Astrocyte (in vitro differentiated cells and primary cell): ENCODE measurements at places on chromosomes 1 and 21.

DNA sequence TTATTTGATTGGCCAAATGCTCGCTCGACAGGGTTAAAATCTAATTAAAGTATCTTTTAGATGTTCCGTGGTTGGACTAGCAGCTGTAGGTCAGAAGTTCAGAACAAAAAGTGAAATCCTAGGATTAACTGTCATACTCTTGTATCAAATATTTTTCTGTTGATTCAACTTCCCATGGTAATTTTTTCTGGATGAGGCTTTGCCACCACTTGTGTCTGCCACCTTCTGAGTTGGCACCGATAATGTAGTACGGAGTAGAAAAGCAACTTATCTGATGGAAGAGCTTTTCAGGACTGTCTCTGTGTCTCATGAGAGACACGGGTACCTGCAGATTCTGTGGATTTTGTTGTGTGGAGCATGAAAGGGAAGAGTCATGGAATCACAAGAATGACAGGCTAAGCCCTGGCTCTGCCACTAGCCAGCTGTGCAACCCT, 44.6 kb upstream of the CNN3 start:
- no peaks in the 10 kb centered on the region for H3K36me3 ChIP-seq
- peak overlapping the region; percentile 33 for H3K27ac ChIP-seq
- H3K27me3 ChIP-seq: no peaks in the 10 kb centered on the region
- peak; percentile 68 for DNase-seq

GRCh38 chr1:109906160-109906838, 4.3 kb upstream of the CSF1 start:
- H3K27me3 ChIP-seq: peaks cover 8% of the 10 kb centered on the region
- H3K4me3 ChIP-seq: no peak overlapping the region
- H3K27ac ChIP-seq: no peak overlapping the region

DNA sequence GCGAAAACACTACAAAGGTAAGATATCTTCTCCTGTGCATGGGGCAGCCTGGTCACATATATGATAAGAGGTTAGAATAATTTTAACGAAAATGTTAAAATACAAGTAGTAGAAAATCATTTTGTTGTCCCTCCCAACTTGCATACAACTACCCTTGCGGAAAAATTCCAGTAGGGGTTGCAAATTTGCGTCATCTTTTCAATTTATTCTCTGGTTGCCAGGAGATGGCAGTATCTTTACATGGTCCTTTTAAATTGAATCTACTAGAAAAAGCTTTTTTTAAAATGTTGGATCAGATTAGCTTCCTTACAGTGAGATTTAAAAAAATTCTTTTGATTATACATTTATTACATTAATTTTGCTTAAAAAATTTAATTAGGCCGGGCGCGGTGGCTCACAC, 10.9 kb downstream of the S100PBP start:
- no peak overlapping the region for H3K4me3 ChIP-seq
- no peaks in the 10 kb centered on the region for H3K4me1 ChIP-seq
- H3K36me3 ChIP-seq: peaks cover 50% of the 10 kb centered on the region
- no peak for DNase-seq
- no peak overlapping the region for H3K27ac ChIP-seq

DNA sequence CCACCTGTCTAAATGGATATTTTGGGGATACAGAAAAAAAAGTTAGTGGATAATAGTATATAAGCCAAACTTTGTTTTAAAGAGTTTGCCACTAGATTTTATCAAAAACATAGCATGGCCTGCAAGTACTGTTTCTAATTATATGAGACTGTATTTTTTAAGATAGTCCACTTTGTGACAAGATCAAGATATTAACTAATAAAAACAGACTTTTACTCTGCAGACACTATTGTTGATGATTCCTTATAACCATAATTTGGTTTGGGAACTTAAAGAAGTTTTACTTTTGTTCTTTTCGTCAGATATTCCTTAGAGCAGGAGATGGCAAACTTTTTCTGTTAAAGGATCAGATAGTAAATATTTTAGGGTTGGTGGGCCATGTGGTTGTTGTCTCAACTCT, 36.4 kb downstream of the SMG7 start:
- DNase-seq: no peak
- no peak overlapping the region for H3K27ac ChIP-seq
- no peaks in the 10 kb centered on the region for H3K27me3 ChIP-seq
- H3K4me1 ChIP-seq: no peaks in the 10 kb centered on the region
- H3K36me3 ChIP-seq: no peaks in the 10 kb centered on the region

DNA sequence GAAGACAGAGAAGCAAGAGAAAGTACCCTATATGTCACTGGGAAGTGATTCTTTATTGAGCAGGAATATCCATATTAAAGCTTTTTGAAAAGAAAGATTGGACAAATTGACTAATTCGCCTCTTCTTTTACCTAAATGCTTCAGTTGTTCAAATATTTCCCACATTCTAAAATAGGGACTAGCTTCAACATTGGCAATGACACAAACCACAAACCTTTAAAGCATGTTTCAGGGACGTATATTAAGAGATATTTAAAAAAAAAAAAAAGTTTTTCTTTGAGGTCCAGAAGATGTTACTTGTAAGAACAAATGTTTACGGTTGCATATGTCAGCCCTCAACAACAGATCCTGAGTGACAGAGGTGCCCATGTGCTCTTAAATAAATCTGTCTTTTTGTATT, 235.0 kb upstream of the NFIA start:
- H3K27ac ChIP-seq: no peak overlapping the region
- no peaks in the 10 kb centered on the region for H3K4me1 ChIP-seq
- no peaks in the 10 kb centered on the region for H3K27me3 ChIP-seq
- no peak overlapping the region for H3K4me3 ChIP-seq
- peak; percentile 14 for DNase-seq

DNA sequence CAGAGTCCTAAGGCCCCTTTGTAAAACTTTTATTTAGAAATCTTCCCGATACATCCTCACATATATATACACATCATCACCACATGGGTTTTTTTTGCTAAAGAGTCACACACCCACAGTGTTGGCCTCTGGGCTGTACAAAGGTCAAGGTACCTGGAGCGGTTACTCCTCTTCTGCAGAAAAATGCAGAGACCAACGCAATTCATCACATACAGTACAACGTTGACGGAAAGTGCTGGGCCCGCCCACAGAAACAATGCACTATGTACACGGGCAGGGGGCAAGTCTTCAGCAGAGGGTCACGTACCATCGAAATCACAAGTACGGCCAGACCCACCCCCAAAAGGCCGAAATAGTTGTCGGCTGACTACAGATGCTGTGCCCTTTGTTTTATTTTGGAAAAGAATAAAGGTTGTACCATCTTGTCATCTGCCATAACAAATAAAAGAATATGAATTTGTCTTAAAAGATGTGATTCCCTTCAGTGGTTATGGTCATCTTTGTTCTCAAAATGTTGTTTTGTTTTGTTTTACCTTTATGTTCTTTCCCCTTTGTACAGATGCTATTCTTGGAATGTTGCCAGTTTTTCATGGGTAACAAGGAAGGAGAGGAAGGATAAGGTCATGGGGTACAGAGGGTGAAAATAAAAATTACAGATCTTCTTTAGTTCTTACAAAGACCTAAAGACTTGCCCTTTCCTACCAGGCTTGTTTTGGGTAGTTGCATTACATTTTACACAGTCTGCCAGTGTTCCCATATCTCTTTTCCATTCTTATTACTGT, 15.6 kb downstream of the TAL1 start:
- no peaks in the 10 kb centered on the region for H3K36me3 ChIP-seq
- H3K27ac ChIP-seq: no peak overlapping the region
- H3K27me3 ChIP-seq: peaks cover 7% of the 10 kb centered on the region
- no peak for DNase-seq

- no peak overlapping the region for H3K4me3 ChIP-seq
- DNase-seq: no peak
- no peaks in the 10 kb centered on the region for H3K4me1 ChIP-seq
- no peaks in the 10 kb centered on the region for H3K36me3 ChIP-seq
- H3K27me3 ChIP-seq: peaks cover 11% of the 10 kb centered on the region
Observed at GRCh38 chr1:201088901-201089525, 23.2 kb downstream of the CACNA1S start.

DNA sequence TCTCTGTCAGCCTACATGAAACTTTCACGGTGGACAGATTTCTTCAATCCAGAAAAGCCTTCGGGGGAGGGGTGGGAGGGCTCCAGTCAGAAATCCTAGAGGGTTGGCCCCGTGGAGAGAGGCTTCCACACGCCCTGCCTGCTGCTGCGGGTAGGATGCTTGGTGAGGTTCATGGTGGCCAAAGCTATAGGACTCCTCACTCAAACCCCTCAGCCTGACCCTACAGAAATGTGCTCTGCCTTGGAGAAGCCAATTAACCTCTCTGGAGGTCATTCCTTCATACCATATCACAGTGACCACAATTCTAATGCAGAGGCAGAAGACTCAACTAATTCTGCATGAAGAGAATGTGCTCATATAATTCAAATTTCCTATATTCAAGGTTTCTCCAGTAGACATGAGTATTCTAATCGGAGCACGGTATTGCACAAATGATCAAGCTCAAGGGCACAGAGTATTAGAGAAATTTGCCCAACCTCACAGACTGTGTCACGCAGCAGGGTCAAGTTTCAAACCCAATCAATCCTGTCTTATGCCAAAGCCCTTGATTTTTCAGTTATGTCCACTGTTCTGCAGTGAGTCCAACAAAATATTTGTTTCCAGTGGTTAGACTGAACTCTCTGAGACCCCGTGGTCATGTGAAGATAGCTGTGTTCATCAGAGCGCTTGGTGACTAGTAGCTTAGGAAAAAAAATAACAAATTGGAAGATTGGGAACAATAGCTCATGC, 104.8 kb downstream of the TOMM20 start:
- H3K4me1 ChIP-seq: peaks cover 14% of the 10 kb centered on the region
- H3K27me3 ChIP-seq: no peaks in the 10 kb centered on the region
- H3K36me3 ChIP-seq: no peaks in the 10 kb centered on the region
- peak; percentile 39 for DNase-seq
- no peak overlapping the region for H3K27ac ChIP-seq

GRCh38 chr1:169833179-169833901, 38.6 kb upstream of the METTL18 start:
- peaks cover 3% of the 10 kb centered on the region for H3K36me3 ChIP-seq
- no peaks in the 10 kb centered on the region for H3K27me3 ChIP-seq
- no peak overlapping the region for H3K27ac ChIP-seq
- no peaks in the 10 kb centered on the region for H3K4me1 ChIP-seq
- no peak overlapping the region for H3K4me3 ChIP-seq
- DNase-seq: no peak

DNA sequence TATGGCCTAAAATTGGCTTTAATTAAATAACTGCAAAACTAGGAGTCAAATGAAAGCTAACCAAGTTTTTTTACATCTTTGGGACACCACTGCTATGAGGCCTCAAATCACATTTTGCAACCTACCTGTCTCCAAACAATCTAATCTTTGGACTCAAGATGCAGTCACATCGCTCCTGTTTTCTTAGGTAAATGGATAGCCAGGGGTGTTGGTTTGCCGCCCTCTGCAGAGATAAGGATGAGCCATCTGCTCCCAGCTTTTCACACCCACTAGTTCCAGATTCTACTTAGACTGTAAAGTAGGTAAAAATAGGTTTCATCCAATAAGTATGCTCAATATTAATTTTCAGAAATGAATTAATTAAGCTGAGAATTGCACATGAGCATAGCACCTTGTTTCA, 456.5 kb downstream of the KIF26B start:
- H3K36me3 ChIP-seq: no peaks in the 10 kb centered on the region
- H3K4me1 ChIP-seq: no peaks in the 10 kb centered on the region
- no peaks in the 10 kb centered on the region for H3K27me3 ChIP-seq
- H3K4me3 ChIP-seq: no peak overlapping the region

- peaks cover 12% of the 10 kb centered on the region for H3K4me1 ChIP-seq
- H3K36me3 ChIP-seq: peaks cover 15% of the 10 kb centered on the region
- no peaks in the 10 kb centered on the region for H3K27me3 ChIP-seq
- H3K27ac ChIP-seq: peak within 1 kb of the TSS; percentile 48
- DNase-seq: peak; percentile 31
- H3K4me3 ChIP-seq: peak within 1 kb of the TSS; percentile 61
Observed at GRCh38 chr1:156591432-156592157, at the start of gene NAXE. Gene NAXE, plus strand, starts transcription at chr1:156591776. Its CDS starts 29 bp downstream, at chr1:156591805.

GRCh38 chr1:94980582-94981574, 54.0 kb upstream of the CNN3 start:
- H3K27ac ChIP-seq: no peak overlapping the region
- no peak overlapping the region for H3K4me3 ChIP-seq
- H3K27me3 ChIP-seq: no peaks in the 10 kb centered on the region
- no peaks in the 10 kb centered on the region for H3K36me3 ChIP-seq
- peak; percentile 48 for DNase-seq

DNA sequence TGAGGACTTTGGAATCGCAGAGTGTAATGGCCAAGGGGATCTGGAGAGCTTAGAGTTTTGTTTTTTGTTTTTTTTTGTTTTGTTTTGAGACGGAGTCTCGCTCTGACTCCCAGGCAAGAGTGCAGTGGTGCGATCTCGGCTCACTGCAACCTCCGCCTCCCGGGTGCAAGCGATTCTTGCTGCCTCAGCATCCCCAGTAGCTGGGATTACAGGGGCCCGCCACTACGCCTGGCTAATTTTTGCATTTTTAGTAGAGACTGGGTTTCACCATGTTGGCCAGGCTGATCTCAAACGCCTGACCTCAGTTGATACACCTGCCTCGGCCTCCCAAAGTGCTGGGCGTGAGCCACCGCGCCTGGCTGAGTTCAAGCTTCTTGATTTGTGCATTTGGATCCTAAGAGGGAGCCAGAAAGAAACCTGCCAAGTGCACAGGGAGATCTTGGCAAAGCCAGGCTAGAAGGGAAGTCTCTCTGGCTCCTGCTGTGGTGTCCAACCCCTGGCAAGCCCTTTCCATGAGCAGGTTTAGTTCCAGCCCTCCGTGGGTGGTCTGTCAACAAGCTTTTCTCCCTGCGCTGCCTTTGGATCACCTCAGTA, 852 bp downstream of the FAAH start:
- H3K4me3 ChIP-seq: peak overlapping the region; percentile 33
- peaks cover 36% of the 10 kb centered on the region for H3K27me3 ChIP-seq
- H3K27ac ChIP-seq: no peak overlapping the region
- no peaks in the 10 kb centered on the region for H3K36me3 ChIP-seq

GRCh38 chr1:56061824-56062223, 517.5 kb downstream of the PLPP3 start:
- no peak overlapping the region for H3K27ac ChIP-seq
- no peaks in the 10 kb centered on the region for H3K4me1 ChIP-seq
- no peaks in the 10 kb centered on the region for H3K27me3 ChIP-seq
- DNase-seq: no peak

DNA sequence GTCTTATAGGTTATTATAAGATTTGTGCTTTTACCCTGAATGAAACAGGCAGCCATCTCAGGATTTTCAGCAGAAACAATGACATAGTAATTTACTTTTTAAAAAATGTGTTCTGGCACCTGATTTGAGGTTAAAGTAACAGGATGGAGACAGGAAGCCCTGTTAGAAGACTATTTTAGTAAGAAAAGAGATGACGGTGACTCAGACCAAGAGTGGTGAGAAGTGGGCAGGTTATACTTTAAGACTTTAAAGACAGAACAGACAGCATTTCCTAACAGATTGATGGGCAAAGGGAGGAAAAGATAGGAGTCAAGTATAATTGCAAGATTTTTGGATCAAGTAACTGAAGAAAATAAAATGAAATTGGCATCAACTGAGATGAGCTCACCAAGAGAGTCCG, 436.8 kb upstream of the NR5A2 start:
- no peaks in the 10 kb centered on the region for H3K36me3 ChIP-seq
- no peaks in the 10 kb centered on the region for H3K4me1 ChIP-seq
- no peak overlapping the region for H3K4me3 ChIP-seq
- DNase-seq: no peak

GRCh38 chr1:220929304-220929703, 50.1 kb downstream of the HLX start:
- DNase-seq: no peak
- H3K36me3 ChIP-seq: no peaks in the 10 kb centered on the region
- H3K4me1 ChIP-seq: no peaks in the 10 kb centered on the region

- H3K27ac ChIP-seq: no peak overlapping the region
- H3K4me1 ChIP-seq: no peaks in the 10 kb centered on the region
- peak; percentile 37 for DNase-seq
- no peak overlapping the region for H3K4me3 ChIP-seq
- no peaks in the 10 kb centered on the region for H3K27me3 ChIP-seq
Observed at GRCh38 chr1:88998716-88999115, 6.3 kb upstream of the KYAT3 start.

GRCh38 chr1:186099336-186100104, 275.5 kb downstream of the TPR start:
- H3K4me1 ChIP-seq: peaks cover 14% of the 10 kb centered on the region
- H3K4me3 ChIP-seq: no peak overlapping the region
- no peaks in the 10 kb centered on the region for H3K27me3 ChIP-seq
